ENCODE measurements at places on chromosomes 3 and 15. TPM values are rescaled to one million over a fixed set of nuclear protein-coding genes. Genes with fewer than 3 reads are reported as not detected.

Gene SNTN
- total RNA-seq = not detected

Gene PLSCR5
- not detected for total RNA-seq

Gene SEMA5B
- total RNA-seq = 0.17 TPM

Gene LAMB2
- 0.45 TPM for total RNA-seq

Gene FAM107A
- not detected for total RNA-seq

DNA sequence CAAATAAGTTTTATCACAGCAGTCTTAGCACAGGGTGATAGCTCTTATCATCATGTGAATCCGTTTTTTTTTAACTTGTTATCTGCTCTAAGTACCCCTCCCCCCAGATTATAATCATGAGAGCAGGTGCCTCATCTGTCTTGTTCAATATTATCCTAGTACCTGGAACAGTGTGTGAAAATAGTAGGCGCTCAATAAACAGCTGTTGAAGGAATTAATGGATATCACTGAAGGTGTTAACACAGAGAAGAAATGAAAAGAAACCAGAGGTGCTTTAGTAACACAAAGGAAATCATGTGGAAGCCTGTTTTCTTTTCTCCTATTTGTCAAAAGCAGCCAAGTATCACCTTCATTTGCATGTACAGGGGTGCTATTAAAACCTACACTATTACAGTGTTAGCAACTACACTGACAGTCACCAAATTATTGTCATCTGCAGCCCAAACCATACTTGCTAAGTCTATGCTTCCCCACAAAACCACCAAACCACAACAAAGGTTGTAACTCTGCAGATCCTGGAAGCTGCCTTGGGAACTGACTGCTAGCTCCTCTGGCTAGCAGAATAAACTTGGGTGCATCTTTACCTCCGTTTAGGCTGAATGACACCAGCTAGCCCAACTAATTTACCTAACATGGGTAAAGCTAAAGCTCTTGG lies 2.9 kb downstream of the XPC start:
- H3K4me1 ChIP-seq = peaks cover 48% of the 10 kb centered on the region
- no peak for DNase-seq
- no peaks in the 10 kb centered on the region for H3K27me3 ChIP-seq
- peaks cover 18% of the 10 kb centered on the region for H3K36me3 ChIP-seq
- peak overlapping the region; percentile 24 for H3K27ac ChIP-seq

DNA sequence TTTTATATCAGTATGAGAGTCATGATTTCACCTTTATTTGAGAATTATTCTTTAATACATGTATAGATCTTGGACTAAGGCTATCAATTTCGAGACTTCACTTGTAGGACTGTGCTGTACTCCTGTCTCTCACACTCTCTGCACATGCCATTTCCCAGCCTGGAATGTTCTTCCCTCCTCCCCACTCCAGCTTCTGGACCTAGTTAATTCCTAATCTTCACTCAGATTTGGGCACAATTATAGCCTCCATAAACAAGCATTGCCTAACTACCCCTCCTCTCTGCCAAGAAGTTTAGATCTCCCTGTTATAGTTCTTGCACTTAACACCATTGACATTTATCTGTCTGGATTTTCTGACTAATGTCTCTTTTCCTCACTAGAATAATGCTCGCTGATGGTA lies 88.3 kb downstream of the FHIT start:
- H3K4me1 ChIP-seq = no peaks in the 10 kb centered on the region
- peaks cover 6% of the 10 kb centered on the region for H3K36me3 ChIP-seq
- no peak for DNase-seq
- H3K27ac ChIP-seq = no peak overlapping the region

GRCh38 chr3:177351757-177352158 lies 154.5 kb upstream of the TBL1XR1 start:
- no peaks in the 10 kb centered on the region for H3K27me3 ChIP-seq
- peaks cover 14% of the 10 kb centered on the region for H3K4me1 ChIP-seq
- no peak overlapping the region for H3K27ac ChIP-seq
- DNase-seq = no peak

All from activated naive CD8-positive, alpha-beta T cell treated with anti-CD3 and anti-CD28 coated beads, Interleukin-2, amount 10 ng/mL, durations not matched to agents 7 days and 5 days (primary cell).